Fibroblast of the conjunctiva (primary cell): ENCODE measurements at places on chromosomes 3 and 15.

DNA sequence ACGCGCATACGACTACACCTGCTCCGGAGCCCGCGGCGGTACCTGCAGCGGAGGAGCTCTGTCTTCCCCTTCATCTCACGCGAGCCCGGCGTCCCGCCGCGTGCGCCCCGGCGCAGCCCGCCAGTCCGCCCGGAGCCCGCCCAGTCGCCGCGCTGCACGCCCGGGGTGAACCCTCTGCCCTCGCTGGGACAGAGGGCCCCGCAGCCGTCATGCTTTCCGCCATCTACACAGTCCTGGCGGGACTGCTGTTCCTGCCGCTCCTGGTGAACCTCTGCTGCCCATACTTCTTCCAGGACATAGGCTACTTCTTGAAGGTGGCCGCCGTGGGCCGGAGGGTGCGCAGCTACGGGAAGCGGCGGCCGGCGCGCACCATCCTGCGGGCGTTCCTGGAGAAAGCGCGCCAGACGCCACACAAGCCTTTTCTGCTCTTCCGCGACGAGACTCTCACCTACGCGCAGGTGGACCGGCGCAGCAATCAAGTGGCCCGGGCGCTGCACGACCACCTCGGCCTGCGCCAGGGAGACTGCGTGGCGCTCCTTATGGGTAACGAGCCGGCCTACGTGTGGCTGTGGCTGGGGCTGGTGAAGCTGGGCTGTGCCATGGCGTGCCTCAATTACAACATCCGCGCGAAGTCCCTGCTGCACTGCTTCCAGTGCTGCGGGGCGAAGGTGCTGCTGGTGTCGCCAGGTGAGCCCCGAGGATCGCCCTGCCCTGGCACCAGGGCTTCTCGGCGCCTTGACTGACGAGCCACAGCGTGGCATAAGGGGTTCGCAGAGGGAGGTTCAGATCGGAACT lies 420 bp downstream of the SLC27A2 start:
- no peak for DNase-seq

DNA sequence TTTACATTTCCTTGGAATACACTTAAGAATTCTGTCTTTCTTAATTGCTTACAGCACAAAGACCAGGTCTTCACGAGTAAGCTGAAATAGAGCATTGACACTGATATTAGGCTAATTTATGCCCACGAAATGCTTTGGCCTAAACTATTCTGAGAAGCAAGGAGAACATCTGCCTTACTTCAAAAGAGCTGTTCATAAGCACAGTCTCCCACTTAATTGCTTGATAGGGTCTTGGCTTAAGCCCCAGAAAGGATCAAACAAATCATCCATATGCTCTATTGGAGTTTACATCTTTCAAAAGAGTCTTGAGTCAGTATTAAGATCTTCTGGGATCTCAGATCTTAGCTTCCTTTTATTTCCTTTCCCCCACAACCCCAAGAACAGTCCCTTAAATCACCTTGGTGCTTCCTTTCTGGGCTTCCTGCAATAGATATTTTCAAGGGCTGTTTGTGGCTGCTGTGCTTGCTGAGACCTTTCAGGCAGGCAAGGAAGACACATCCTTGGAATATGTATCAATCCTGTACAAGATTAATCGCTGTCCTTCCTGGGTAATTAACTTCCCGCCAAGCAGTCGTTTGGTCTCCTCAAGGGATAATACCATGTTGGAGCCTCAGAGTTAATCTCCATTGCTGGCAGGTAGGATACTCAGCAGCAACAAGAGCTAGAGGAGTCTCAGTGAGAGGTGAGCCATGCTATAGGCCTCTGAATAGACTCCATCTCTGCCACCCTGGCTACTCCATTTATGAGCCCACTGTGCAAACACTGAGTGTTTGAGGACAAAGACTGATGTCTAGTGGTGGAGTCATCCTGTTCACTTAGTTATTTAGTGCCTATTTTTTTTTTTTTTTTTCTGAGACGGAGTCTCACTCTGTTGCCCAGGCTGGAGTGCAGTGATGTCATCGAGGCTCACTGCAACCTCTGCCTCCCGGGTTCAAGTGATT lies 37.1 kb downstream of the TMEM158 start:
- DNase-seq = no peak

- no peak for DNase-seq
Observed at GRCh38 chr3:103653996-103654395, 1219.2 kb downstream of the ZPLD1 start.

DNA sequence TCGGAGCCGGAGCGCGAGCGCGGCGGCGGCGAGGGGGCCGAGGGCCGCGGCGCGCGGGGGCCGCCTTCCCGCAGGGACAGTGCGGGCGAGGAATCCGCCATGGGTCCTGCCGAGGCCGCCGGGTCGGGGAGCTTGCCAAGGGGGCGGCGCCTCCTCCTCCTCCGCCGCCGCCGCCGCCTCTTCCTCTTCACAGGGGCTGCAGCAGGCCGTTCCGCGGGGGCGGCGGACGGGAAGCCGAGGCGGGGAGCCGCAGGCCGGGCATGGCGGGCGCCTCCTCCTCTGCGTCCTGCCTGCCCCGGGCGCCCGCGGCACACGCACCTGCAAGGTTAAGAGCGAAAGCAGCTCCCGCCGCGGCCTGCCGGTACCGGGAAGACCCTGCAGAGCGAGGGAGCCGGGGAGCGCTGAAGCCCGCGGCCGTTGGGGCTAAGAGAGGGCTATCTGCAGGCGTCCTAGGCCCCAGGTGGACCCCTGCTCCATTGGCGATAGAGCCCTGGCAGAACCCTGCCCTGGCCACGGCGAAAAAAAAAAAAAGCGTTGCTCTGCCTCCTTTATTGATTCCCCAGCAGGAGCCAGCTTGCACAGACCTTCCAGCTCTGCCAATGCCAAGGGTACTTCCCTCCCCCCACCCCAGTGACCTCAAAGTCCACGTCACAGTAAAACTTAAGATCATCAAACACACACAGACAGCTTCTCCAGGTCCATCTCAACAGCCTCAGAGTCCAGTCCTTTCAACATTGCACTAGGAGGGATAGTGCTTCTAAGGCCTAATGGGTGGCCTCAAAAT lies at the start of gene LYSMD2:
LYSMD2 (minus strand) TSS at position 134 of the 784 bp plus-strand sequence; CDS start at position 101, 33 bp downstream.
- DNase-seq = peak; percentile 16

DNA sequence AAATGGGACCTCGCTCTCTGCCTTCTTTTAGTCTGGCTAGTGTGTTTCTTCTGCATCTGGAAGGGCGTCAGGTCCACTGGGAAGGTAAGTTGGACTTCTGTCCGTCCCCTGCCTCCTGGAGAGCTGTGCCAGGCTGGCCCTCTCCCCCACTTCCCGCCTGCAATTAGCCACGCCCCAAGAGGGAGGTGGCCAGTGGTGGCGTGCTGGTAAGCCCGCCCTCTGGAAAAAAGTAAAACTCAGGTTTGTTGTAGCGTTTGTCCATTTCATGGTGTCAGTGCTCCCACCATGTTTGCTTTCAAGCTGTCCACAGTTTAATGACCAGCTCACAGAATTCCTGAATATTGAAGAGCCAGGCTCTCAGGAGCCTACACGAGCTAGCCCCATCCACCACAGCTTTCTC lies 55.6 kb downstream of the SLC6A6 start:
- no peak for DNase-seq

DNA sequence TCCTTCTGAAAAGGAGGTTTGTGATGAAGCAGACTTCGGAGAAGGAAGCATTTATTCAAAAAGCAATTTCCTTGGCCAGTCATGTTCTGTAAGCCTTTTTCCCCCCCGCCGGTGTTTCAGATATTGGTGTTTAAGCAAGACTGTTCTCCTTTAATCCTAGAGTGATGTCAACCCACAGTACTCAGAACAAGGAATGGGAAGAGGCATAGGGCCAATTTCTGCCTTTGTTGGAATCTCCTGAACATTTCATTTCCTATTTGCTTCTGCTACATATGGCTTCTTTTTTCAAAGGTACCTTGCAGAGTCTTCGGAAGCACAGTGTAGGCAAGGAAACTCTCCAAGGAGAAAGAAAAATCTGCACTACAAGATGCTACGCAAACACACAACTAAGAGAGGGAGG lies 713.1 kb upstream of the CFAP20DC start:
- DNase-seq = no peak
